CD4-positive, alpha-beta T cell treated with Interleukin-17A for 1 hour (primary cell): ENCODE measurements at places on chromosomes 3 and 15.

DNA sequence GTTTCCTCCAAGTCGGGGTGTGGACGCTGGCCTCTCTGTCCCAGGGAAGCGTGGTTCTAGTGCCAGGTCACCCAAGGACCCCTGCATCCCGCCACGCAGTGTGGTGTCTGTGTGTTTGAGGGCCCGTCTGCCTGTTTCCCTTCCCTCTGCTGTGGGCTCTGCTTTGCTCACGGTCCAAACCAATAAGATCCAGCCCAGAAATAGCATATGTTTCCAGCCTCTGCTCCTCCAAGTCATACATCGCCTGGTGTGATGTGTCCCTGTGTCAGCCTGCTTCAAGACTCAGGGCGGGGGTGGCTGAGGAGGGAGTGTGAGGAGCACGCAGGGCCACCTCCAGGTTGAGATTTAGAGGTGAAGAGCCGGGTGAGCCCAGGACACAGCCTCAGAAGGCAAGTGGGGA lies 21.9 kb upstream of the RPL29 start:
- DNase-seq: no peak

GRCh38 chr3:193040836-193041672 lies 123.4 kb upstream of the MB21D2 start:
- peak; percentile 52 for DNase-seq

DNA sequence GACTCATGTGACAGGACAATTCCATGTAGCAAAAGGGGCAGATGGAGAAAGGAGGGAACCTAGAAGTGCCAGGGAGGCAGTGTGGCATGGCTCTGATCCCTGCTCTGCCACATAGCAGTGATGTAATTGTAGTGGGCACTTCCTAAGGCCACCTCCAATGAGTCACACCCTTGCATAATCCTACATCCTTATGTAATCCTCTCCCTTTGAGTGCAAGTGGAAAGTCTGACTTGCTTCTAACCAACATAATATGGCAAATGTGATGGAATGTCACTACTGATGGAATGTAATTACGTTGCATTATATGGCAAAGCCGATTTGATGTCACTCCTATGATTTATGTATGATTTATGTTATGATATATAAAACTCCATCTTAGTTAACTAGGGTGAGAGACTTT lies 72.9 kb upstream of the ATP2C1 start:
- DNase-seq: no peak

DNA sequence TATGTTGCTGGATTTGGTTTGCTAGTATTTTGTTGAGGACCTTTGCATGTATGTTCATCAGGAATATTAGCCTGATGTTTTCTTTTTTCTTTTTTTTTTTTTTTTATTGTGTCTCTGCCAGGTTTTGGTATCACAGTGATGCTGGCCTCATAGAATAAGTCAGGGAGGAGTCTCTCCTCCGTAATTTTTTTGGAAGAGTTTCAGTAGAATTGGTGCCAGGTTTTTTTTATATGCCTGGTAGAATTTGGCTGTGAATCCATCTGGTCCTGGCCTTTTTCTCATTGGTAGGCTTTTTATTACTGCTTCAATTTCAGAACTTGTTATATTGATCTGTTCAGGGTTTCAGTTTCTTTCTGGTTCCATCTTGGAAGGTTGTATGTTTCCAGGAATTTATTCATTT lies 165.8 kb downstream of the VPS8 start:
- no peak for DNase-seq

- no peak for DNase-seq
These were observed 33.2 kb downstream of the TM4SF4 start for GRCh38 chr3:149507491-149508324.

GRCh38 chr3:190076136-190076535 lies 44.6 kb downstream of the P3H2 start:
- no peak for DNase-seq

DNA sequence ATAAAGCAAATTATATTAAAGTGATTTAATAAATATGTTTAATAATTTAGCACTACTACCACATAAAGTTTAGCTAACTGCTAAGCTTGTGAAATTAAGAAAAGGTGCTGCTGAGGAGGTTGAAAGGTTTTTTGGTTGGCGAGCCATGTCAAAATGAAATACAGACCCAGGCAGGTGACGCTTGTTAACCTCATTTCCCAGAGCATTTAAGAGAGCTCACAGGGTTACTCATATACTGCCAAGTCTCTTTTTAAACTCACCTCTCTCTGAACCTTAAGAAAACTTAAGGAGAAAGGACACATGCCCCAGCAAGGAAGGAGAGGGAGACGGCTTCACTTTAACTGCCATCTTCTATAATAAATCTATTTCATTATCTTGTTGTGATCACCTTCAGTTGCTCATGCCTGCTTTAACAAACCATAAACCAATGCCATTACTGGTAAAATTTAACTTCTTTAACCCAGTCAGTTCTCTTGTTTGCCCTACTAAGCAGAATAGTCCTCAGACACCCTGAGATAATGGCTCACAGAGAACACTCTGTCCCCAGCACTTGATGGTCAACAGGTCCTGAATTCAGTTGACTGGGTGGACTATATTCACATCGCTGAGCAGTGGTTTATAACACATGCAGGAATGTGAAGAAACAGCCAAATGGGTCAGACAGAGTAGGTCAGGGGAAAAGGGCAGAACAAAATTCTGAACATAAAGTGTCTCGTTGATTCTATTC lies 540.1 kb downstream of the UNC13C start:
- DNase-seq: no peak

GRCh38 chr3:5084224-5084623 lies 37.9 kb upstream of the ARL8B start:
- DNase-seq: no peak
